ENCODE measurements at places on chromosomes 3 and 15.

DNA sequence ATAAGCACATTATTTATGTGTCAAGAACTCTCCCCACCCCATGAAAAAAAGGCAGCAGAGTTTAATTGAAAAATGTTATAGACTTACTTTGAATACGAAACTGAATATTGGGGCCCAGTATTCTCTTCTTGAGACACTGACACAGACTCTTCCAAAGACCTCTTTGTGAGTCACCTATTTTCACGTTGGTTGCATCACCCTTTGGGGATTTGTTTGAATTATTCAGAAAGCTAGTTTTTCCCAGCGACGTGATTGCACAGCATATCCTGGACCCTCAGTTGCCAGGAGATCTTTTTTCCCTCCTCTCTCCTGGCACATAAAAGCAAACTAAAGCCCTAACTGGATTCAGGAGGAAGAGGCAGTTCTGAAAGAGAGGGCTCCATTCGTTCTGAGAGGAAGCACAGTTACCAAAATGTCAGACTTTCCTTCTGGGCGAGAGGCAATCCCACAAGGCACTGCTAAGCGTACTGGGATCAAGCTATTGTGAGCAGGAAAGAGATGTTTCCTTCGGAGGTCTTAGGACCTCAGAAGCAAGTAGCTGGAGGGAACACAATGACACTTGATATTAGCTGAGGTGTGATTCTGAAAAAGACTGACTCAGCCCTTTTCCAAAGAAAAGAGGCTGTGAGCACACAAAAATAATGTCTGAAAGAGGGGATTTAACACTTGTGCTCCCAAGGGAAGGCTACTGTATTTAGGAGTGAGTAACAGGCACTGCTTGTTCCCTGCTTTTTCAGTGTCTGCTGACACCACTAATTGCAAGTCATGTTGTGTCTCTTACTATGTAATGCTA is 65.8 kb upstream of the CADPS start:
- DNase-seq: peak; percentile 65

DNA sequence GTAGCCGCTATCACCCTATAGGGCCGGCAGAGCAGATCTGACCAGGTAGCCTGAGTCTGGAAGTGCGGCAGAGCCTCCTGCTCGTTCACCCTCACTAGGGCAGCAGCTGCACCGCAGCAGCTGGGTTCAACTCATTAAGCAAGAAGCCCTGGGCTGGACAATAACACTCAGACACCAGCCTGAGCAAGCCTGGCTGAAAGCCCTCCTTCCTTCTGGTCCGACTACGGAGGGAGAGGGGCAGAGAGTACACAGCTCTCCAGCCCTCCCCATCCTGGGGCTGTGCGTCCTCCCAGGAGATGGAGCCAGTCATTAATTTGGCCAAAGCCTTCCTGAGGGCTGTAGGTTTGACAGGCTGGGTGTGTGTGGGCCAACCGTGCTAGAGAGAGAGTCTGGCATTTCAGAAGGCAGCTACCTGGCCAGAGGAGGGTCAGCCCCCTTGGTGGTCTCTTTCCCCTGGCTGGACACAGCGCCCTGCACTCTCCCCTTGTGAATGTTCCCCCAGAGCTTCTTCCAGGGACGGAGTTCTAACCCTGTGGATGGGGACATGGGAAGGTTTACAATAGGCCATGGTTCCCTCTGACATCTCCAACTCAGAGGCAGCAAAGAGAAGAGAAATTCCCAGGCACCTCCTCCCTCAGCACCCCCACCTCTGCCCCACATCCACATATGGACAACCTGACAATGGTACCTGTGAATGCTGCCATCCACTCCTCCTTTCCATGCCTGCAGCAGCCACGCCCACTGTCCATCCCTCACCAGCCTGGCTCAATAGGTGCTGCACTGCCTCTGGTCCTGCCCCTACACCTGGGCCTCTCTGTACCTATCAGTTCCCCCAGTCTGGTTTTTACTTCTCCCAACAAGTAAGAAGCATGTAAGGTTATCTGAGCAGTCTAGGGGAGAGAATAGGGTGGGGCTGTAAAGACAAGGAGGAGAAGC is 6.5 kb downstream of the CHRNB4 start:
- no peak for DNase-seq

- DNase-seq: no peak
Observed at GRCh38 chr3:124315215-124316033, 323.5 kb upstream of the ROPN1 start.

- DNase-seq: peak; percentile 14
Observed at GRCh38 chr3:60933824-60934223, 317.4 kb downstream of the FHIT start.

DNA sequence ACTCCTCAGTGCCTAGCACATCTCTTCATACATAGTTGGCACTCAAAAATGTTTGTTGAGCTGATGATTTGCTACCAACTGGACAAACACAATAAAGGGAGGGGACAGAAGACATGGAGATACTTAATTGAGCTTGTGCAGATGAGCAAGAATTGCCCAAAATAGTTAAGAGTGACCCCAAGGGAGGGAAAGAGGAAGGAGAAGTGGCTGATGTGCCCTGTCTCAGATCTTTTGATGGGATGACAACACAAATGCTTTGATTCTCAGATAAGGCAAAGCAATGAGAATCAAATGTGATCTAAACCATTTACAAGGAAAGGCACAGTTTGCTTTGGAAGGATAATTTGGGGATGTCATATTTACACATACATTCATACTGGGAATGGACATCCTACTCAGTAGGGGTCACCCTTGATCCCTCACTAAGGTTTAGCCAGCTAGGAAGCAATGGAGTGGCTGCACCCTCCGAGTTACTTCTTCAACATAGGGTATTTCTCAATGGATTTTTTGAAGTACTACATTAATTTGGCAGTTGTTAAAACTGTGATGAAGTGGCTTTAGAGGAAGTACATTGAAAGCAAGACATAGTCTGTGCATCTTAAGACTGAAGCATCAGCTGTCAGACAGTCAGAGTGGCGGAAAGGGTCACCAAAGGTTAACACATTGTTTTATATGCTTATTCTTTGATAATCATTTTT is 21.9 kb upstream of the SSR3 start:
- DNase-seq: no peak

DNA sequence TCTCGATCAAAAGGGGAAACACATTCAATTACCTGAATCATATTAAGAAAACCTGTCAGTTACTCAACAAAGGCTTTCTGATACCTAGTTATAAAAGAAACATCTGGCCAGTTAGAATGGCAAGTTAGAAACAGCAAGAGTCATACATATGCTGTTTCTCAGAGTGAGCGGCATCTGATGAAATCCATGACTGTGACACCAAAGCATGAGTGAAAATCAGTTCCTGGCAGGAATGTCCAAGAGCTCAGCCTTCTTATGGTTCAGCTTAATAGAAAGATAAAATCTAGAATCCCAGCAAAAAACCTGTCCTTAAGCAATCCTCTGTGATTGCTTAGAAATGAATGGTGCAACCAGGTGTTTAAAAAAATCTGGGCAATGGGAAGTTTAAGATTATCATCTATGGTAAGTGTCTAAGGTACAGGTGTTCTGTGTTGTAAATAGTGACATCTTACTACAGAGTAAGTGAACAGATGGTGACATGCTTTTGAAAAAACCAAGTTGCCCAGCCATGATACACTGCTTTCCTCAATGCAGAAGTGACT is 18.8 kb downstream of the B4GALT4 start:
- no peak for DNase-seq

Measured in mesendoderm (in vitro differentiated cells).